ENCODE measurements at places on chromosomes 7 and 10.

DNA sequence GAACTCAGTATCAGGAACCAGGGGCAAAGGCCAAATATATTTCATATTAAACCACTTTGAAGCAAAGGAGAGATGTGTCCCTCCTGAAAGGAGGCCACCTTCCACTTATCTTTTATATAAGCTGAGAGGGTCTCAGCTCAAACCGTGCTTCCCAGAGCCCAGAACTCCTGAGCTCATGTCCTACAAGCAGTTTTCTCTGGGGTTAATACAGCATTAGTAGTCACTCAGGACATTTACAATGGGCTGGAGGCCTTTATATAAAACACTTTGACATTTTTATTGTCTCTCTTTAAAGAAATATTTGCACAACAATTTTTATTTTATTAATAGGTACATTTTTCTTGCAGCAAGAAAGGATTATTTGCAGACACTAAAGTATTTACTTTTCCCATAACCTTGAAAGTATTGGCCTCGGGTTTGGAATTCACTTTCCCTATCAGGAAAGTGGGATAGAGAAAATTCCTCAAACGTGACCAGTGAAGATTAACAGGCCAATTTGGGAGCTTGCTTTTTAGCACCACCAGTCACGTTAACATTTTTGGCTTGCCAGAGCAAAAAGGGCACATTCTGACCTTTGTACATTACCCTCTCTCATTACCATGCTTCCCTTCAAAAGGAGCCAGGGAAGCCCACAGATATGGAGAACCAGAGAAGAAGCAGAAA is 464.9 kb upstream of the NRP1 start:
- no peak for DNase-seq

GRCh38 chr7:32868116-32868515 is 23.4 kb downstream of the KBTBD2 start:
- no peak for DNase-seq

DNA sequence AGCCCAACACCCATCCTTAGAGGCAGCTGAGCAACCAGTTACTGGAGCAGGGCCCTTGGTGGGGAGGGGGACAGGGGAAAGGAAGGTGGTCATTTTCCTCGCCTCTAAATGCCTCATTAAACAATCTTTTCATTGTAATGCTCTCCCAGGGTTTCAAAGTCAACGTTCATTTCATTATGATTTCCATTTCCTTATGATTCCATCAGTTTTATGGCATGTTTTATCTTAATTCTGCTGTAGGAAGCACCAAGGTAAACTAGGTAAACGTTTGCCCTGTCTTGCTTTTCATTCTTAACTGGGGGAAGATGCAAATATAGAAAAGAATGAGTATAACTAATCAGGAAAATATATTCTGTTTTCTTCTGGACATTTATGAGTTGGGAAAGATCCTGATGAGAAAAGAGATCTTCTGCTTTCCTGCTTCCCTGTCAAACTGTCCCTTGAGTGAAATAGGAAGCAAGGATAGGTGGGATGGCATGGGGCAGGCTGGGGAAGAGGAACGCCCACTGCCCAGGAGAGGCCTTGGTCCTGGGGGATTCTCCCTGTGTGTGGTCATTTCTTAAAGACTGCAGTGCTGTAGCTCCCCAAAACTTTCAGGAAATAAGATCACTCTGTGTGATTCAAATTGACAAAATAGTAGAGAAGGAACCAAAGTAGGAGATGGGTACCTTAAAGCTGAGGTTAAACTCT is 20.5 kb upstream of the TMEM236 start:
- no peak for DNase-seq

DNA sequence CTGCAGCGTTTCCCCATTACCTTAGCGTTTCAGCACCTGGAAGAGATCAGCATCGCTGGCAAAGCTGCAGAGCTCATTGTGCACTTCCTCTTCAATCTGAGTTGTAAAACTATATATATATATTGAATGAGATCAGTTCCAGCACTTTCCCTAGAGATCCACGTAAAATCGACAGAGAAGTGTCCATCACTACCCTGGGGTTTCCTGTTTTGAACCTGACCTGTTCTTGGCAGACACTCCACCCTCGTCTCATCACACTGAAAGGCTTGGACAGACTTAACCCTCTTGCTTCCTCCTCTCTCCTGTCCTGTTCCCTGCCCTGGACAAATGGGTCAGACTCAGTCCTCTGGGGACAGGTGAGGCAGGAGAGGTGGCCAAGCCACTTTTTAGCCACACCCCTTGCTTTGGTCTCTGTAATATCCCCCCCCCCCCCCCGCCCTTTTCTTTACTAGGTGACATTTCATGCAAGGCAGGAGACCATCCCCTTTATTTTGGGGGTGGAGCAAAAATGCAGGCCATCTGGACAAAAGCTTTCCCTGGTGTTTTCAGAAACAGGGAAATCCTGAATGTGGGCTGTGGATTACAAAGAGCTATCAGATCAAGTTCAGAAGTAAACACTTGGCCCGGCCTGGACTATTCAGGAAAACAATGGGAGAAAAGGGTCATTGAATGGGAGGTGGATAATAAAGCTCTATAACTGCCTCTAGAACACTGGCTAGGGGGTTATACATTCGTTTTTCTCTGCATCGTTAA is 83.7 kb upstream of the KDM7A start:
- DNase-seq = no peak

GRCh38 chr7:90749774-90750173 is 153.7 kb downstream of the CDK14 start:
- no peak for DNase-seq

DNA sequence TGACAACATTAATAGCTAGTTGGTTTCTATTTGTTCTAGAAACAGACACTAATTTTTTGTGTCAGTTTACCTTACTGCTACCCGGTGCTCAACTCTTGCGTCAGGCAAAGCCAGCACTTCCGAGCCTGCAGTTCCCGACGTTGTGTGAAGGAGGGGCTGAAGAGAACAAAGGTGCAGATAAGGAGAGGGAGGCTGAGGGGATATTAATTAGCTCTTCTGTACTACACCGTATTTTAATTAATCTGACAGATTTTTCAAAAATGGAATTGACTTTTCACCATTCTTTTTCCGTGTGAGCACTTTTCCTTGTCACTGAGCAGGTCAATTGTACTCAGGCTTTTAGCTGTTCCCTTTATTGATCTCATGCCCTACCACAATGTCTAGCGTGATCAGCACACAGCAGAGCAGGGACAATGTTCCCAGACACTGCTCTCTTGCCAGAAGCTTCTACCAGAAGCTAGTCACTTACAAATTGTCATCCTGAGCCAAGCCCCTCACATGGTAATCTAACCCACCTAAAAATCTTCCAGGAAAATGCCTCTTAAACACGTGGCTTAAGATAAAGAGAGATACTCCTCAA is 650.5 kb upstream of the MKI67 start:
- DNase-seq = no peak

DNA sequence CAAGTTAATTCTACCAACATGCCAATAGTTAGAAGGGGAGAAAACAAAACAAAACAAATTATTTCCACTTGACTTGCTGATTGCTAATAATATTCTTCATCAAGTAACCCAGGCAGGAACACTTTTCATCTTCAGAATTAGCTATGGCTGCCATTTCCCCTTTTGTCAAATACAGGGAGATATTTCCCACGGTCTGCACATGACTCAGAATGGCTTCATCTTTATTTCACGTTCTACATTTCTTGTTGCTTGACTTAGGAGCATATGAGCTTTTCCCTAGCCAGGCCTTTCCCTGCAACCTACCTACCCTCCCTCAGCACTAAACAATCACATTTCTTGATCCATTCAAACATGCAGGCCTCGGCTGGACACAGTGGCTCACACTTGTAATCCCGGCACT is 6.5 kb downstream of the CPVL start:
- no peak for DNase-seq

- DNase-seq = no peak
These were observed 5.7 kb downstream of the ARHGAP22 start for GRCh38 chr10:48598936-48599829.

GRCh38 chr7:141301544-141301943 is 227.7 kb downstream of the TMEM178B start:
- DNase-seq = no peak

DNA sequence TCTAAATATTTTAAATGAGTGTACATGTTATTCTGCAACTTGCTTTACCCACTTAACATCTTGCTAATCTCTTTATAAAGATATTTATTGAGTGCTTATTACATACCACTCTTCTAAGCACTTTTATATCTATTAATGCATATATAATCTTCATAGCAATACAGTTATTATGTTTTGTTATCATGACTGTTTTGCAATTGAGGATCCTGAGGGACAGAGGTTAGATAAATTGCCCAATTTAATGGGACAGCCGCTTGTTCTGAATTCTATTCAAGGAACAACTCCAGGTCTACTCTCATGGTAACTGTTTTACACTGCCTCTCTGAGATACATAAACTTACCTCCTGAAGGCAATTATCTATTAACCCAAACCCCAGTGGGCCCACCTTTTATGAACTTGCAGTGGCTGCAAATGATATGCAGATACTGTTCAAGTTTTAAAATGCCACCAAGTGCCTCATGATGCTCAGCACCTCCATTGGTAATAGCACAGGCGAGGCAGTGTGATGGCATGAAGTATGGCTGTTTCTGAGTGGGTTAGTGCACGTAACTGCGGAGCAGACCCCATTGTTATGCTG is 60.5 kb downstream of the PON1 start:
- DNase-seq = no peak

GRCh38 chr10:124264711-124265390 is 153.9 kb downstream of the OAT start:
- no peak for DNase-seq

GRCh38 chr7:151175793-151176311 is 8.4 kb upstream of the GBX1 start:
- DNase-seq = no peak

DNA sequence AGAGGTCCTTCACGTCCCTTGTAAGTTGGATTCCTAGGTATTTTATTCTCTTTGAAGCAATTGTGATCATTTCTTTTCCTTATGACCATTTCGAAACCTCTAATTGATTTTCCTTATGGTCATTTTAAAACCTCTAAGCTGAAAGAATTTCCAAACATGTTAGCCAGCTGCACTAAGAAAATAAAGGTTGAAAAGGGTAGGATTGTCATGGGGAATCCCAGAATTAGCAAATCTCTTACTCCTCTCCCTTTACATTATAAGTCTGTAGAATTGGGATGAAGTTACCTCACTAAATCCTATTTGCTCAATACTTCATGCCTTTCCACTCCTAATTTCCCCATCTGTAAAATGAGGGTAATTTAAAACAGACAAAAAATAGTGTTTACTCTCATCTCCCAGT is 79.5 kb downstream of the FAM185A start:
- no peak for DNase-seq
